ENCODE measurements at places on chromosomes 13 and 19.

DNA sequence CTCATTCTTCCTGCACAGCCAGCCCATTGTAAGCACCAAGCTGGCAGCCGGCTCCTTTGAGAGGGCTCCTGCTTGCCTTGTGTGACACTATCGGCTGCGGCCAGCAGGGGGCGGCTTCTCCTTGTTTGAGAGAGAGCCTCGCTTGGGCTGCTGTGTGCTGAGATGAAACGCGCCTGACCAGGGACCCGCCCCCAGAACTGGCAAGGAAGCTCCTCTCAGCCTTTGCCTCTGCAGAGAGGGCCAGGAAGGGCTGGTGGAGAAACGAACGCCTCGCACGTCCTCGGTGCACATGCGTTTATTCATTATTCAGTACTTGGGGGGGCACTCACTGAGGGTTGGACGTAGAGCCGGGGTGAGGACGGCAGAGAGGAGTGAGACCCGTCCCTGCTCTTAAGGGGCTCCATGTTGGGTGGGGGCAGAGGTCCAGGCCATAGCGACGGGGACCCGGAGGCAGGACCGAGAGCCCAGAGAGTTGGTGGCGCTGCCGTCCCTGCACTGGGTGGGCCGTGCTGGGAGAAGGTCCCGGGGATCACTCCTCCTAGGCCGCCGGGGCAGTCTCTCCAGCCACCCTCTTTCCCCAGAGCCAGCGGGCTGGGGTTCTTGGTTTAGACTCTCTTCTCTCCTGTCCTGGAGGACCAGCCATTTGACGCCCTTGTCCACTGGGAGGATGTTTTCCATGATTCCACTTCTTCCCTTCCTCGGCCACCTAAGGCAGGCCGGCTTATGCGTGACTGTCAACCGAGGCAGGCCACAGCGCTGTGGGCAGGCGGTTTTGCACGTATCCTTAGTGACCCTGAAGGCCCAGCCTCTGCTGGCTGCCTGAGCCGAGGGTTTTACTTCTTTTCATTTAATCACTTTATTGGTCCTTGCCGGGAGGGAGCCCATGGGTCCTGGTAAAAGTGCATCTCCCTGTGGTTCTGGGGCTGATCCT, 174.5 kb downstream of the KATNAL1 start:
- H3K27ac ChIP-seq: no peak overlapping the region
- H3K36me3 ChIP-seq: no peaks in the 10 kb centered on the region
- H3K4me1 ChIP-seq: peaks cover 20% of the 10 kb centered on the region
- H3K4me3 ChIP-seq: no peak overlapping the region
- no peaks in the 10 kb centered on the region for H3K27me3 ChIP-seq

DNA sequence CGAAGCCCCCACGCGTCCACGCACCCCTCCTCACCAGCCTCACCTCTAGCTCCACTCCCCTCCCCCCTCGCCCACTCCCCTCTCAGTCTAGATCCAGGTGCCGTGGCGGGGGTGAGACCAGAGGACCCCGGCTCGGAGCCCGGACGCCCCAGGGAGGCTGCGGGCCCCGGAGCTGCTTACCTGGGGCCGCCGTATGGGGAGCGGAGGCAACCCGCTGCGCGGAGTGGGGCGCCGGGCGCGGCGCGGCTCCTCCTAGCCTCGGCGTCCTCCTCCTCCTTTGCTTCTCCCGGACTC, 353 bp downstream of the ENOX1 start:
- peaks cover 12% of the 10 kb centered on the region for H3K27me3 ChIP-seq
- H3K36me3 ChIP-seq: no peaks in the 10 kb centered on the region
- H3K27ac ChIP-seq: peak overlapping the region; percentile 64
- peak overlapping the region; percentile 82 for H3K4me3 ChIP-seq
- peaks cover 47% of the 10 kb centered on the region for H3K4me1 ChIP-seq

- no peak overlapping the region for H3K27ac ChIP-seq
- peaks cover 12% of the 10 kb centered on the region for H3K4me1 ChIP-seq
- H3K4me3 ChIP-seq: no peak overlapping the region
- H3K36me3 ChIP-seq: no peaks in the 10 kb centered on the region
These were observed 9.4 kb upstream of the SBK3 start for GRCh38 chr19:55554741-55555152.

DNA sequence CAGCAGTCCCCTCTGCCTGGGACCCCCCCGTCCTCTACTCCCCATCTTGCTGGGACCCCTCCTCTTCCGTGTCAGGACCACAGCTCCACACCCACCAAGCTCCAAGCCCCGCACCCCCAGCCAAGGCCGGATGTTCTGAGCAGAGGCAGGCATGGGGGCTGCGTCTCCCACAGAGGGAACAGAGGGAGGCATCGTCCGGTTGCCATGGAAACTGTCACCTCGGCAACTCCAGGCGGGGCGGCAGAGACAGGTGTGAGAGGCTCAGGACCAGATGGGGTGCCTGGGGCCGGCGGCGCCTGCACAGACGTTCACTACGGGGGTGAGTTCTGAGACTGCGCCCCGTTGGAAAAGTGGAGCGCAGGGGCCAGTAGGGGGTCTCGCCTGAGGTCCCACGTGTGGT, 5.4 kb downstream of the RNU6-9 start:
- H3K27ac ChIP-seq: no peak overlapping the region
- no peak for DNase-seq
- H3K4me1 ChIP-seq: no peaks in the 10 kb centered on the region

DNA sequence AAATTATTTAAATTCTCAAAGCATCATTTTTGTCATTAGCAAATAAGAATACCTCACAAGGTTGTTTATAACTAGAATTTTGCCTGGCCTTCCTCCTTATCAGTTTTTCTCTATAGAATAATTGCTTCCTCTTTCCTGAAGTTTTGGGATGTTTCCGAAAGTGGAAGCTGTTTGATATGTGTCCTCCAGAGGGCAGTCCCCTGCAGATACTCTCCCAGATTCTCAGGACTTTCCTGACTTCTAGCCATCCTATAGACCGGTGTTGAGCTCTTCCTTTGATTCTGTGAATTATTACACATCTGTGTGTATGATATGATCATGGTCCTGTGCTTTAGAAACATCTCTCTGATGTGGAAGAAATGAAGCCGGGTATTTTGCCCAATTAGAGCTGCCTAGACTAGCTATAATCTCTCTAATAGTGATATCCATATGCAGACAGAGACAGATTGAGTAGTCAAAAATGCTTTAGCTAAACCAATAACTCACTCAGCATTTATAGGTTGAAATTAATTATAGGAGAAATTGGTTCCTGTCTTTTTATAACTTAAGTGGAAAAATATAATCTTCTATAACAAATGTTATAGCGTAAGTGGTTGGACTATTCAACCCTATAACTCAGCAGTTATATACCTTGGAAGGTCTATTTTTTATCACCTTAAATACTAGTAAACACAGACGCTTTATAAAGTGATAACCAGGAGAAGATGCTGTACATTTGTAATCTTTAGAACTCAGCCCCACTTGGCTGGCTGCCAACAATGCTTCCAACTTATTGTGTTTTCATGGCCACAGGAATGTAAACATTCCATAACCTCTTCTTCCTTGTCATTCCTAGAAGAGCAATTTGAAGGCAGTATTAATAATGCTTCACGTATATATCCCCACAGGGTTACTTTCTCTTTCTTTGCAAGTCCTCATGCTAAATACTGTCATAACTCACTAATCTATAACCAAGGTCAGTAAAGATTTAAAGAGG, 201.0 kb upstream of the RXFP2 start:
- H3K4me3 ChIP-seq: no peak overlapping the region
- no peak for DNase-seq
- H3K36me3 ChIP-seq: no peaks in the 10 kb centered on the region
- no peak overlapping the region for H3K27ac ChIP-seq
- peaks cover 5% of the 10 kb centered on the region for H3K27me3 ChIP-seq

- no peak overlapping the region for H3K4me3 ChIP-seq
- no peak overlapping the region for H3K27ac ChIP-seq
- H3K27me3 ChIP-seq: no peaks in the 10 kb centered on the region
- peaks cover 100% of the 10 kb centered on the region for H3K36me3 ChIP-seq
- no peak for DNase-seq
These were observed 12.5 kb upstream of the RSPH6A start for GRCh38 chr19:45827459-45828093.

GRCh38 chr19:18878058-18878797, 17.7 kb downstream of the CERS1 start:
- no peak overlapping the region for H3K27ac ChIP-seq
- H3K4me1 ChIP-seq: no peaks in the 10 kb centered on the region
- no peaks in the 10 kb centered on the region for H3K27me3 ChIP-seq
- no peak overlapping the region for H3K4me3 ChIP-seq
- H3K36me3 ChIP-seq: no peaks in the 10 kb centered on the region

Data from heart right ventricle (tissue), 16 donors.